ENCODE measurements at places on chromosomes 1 and 21.

DNA sequence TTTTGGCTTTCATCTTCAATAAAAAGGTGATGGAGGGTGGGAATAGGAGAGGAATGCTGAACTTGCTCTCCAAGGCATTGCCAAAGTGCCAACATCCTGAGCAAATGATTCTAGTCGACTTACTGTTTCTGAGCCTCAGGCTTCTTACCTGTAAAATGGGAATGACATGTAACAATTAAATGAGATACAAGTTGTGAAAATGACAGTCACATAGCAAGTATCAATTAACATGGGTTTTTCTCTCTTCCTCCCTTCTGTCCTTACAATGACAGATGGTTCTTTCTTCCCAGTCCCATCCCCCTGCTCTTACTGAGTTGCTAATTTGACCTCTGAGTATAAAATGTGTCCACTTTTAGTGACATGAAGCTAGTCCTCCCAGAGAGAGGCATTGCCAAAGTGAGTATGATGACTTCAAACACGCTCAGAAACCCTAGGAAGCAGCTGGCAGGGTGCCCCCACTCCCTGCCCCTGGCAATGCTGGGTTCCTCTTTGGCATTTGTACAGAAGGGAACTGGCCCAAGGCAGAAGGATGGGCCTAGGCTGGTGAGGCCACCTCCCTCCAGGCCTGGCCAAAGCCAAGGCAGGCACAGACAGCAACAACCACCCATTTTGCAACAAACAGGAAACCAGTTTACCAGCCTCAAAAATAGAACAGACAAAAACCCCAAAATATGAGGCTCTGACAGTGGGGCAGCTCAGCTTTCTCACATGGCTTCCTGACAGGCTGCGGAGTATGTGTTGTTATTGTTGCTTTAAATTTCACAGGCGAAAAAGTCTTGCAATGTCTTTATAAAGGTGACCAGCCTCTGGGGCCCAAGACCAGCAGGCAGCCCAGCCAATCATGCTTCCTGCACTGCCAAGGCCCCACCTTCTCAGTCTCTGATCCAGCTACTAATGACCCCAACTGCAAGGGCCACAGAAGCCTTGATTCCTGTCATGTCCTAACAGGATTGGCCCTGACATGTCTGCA lies 115.9 kb downstream of the HIVEP3 start:
- no peak for DNase-seq

- DNase-seq: no peak
Observed at GRCh38 chr1:26257222-26257621, 22.7 kb upstream of the SH3BGRL3 start.

DNA sequence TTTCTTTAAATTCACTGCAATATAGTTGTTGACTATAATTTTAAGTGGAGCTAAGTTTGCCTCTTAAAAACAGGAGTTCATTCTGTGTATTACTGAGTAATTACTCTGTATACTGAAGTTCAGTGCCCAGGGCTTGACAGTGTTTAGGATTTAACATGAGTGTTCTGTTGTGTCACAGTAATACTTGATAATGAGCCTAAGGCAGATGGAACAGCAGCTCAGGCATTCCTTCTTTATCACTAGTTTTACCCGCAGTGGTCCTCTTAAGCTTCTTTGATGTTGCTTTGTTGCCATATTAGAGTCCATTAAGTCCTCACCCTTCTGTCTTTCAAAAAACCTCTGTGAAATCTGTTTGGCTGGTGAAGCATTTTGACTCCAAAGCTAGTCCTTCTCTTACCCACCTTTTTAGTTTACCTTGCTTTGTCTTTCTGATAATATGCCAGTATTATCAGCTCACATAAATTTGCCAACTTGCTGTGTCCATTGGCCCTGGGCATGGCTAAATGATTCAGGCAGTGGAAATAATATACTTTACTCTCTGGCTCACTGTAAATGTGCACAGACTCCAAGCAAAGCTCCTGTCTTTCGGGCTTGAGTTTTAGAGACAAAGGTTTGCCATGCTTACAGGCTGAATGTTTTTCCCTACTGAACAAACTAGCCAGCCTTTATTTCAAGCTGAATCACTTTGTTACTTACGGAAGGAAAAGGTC lies 17.7 kb downstream of the HIPK1 start:
- DNase-seq: no peak

- DNase-seq: no peak
Observed at GRCh38 chr1:206633708-206634121, 1.6 kb upstream of the DYRK3 start.

DNA sequence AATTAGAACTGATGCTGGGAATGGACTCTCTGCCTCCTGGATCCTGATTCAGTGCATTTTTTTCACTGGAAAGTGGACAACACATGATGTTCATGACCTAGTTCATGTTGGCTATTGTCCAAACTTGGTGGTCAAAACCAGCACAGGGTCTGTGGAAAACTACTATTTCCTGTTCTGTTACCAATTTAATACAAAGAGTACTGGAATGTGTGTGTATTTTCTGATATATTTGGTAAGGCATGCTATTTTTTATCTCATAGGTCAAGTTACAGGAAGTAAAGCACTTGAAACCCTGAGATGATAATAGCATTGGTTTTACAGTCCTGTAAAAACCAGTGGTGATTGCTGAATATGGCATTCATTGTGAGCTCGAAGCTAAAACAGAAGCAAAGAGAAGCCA lies 89.9 kb downstream of the SGIP1 start:
- DNase-seq: no peak

DNA sequence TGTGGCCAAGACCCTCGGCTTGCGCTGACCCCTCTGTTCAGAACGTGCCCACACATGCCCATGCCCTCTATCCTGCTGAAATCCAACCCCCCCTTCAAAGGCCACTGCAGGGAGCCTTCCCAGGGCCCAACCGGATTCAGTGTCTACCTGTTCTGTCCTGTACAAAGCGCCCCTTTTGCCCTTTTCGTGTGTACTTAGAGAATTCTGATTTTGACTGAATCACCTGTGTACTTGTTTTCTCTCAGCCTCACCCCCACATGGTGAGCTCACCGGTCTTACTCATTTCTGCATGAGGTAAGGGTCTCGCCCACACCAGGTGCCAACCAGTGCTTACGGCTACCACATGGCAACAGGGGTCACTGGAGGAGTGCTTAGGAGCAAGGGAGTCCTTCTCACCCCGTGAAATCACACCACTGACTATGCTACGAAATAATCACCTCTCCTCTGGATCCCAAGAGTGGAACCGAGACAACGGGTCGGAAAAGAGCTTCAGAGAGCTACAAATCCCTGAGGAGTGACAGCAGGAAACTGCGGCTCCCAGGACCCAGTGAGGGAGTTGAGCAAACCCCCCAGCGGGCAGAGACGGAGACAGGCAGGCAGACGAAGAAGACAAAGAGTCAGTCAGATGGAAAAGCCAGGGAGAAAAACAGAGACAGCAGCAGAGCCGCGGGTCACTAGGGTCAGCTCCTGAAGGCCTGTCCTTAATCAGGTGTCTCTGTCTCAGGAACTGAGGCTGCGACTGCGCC lies 2.1 kb upstream of the S100A2 start:
- DNase-seq: no peak

GRCh38 chr1:6635161-6635909 lies 10.7 kb downstream of the THAP3 start:
- DNase-seq: no peak

DNA sequence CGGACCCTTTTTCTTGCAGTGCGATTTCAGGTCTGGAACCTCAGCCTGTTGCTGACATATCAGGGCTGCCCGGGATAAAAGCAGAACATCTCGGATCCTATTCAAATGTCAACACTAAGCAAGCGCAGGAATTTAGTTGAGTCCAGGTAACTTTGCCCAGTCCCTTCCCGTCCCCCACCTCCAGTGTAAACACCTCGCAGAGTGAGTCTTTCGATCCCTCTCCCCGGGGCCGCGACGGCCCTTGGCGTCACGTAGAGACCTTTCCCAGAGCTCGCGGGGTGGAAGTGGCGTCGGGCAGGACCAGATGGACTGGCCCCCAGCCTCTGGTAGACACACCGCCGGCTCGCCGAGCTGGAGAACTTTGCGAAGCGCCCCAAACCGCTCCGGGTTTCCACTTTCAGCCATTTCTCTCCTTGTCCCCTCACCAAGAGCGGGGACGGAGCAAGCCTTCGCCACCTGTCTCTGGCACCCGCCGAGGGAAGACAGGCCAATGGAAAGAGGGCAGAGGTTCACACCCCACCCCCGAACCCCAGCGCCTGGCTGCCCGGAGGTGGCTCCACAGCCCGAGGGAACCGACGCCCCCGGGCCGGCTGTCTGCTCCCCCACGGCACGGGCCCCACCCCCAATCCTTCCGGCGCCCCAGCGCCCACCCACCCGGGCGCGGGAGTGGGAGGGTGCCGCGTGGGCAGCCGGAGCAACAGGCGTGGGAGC lies 570 bp downstream of the KCND3 start:
- DNase-seq: no peak

DNA sequence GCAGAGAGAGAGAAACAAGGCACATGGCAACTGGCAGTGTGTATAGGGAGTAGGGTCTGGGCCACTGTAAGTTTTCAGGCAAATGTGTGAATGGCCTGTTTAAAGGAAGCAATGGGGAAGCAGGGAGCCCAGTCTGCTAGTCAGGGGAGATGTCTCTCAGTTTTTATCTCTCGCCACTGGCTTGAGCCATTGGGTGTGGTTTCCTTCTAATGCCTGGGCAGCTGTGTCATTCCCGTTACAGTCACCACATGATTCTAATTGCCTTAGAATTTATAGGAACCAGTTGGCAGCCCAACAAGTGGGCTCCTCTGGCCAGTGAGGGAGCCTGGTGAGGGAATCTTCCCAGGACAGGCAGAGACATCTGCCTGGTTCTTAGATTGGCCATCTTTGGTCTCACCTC lies 182.4 kb downstream of the DISC1 start:
- DNase-seq: no peak

DNA sequence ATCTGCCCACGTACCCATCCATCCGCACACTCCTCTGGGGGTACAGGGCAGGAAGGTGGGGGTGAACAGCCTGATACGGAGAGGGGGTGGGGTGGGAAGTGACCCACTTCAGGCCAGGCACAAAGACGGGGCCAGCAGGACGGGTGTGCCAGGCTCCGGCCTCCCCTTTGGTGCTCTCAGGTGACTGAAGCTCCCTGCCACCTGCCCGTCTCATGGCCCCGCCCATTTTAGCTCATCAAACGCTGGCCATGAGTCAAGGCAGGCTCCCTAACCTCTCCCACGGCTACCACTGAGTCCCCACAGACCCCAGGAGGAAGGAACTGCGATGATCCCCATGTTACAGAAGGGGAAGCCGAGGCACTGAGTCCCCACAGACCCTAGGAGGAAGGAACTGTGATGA lies 109.6 kb downstream of the CRYAA start:
- no peak for DNase-seq

GRCh38 chr21:40130476-40130875 lies 263.2 kb downstream of the PCP4 start:
- no peak for DNase-seq
